ENCODE measurements at places on chromosomes 6 and 20. TPM values are rescaled to one million over a fixed set of nuclear protein-coding genes. Genes with fewer than 3 reads are reported as not detected.

ME1 gene
- 8.3 TPM for total RNA-seq

MRPS18B gene
- 39.6 TPM for total RNA-seq

RIPOR2 gene
- 5.4 TPM for total RNA-seq

MBOAT1 gene
- total RNA-seq, result 1.5 TPM

BRPF3 gene
- total RNA-seq, result 10.7 TPM

PLAGL1 gene
- total RNA-seq, result 10.6 TPM

SLC35B2 gene
- 107 TPM for total RNA-seq

NTSR1 gene
- 0.87 TPM for total RNA-seq

OR2J2 gene
- total RNA-seq, result not detected

NUDT3 gene
- total RNA-seq, result 20.8 TPM

C20orf96 gene
- total RNA-seq, result 3.7 TPM

LAMA5 gene
- total RNA-seq, result 157 TPM

MYL9 gene
- total RNA-seq, result 11.6 TPM

TFAP2A gene
- total RNA-seq, result 0.44 TPM

C20orf144 gene
- total RNA-seq, result 0.13 TPM

TAGAP gene
- total RNA-seq, result not detected

RHAG gene
- not detected for total RNA-seq

MUC21 gene
- not detected for total RNA-seq

BTNL2 gene
- not detected for total RNA-seq

SYNDIG1 gene
- total RNA-seq, result 3.2 TPM

PPT2 gene
- 28.3 TPM for total RNA-seq

TAF11 gene
- 18.7 TPM for total RNA-seq

SCGN gene
- not detected for total RNA-seq

WFDC12 gene
- total RNA-seq, result not detected

PTP4A1 gene
- 41.5 TPM for total RNA-seq

MGME1 gene
- 11.9 TPM for total RNA-seq

TMEM170B gene
- 1.9 TPM for total RNA-seq

MAPK13 gene
- 2.8 TPM for total RNA-seq

DEFB124 gene
- not detected for total RNA-seq

CASS4 gene
- not detected for total RNA-seq

ARFGAP1 gene
- total RNA-seq, result 62.0 TPM

C6orf141 gene
- 0.25 TPM for total RNA-seq

JPH2 gene
- 0.37 TPM for total RNA-seq

TTLL9 gene
- total RNA-seq, result 0.06 TPM

TMEM14B gene
- total RNA-seq, result 75.6 TPM

CLIC5 gene
- not detected for total RNA-seq

AFG1L gene
- 4.8 TPM for total RNA-seq

PLG gene
- not detected for total RNA-seq

CDS2 gene
- 26.8 TPM for total RNA-seq

TUBB2B gene
- 1.4 TPM for total RNA-seq

SLC26A8 gene
- total RNA-seq, result 0.26 TPM

HLA-DOB gene
- 0.13 TPM for total RNA-seq

VSTM2L gene
- total RNA-seq, result 0.53 TPM

HLA-DPA1 gene
- 2.8 TPM for total RNA-seq

HLA-DOA gene
- total RNA-seq, result not detected

SSTR4 gene
- total RNA-seq, result 0.13 TPM

TMEM74B gene
- not detected for total RNA-seq

TRMT11 gene
- total RNA-seq, result 19.4 TPM

TUBB1 gene
- total RNA-seq, result under 0.01 TPM

Data from aortic smooth muscle cell (primary cell).